ENCODE measurements at places on chromosomes 11 and 22.

- no peak for DNase-seq
Observed at GRCh38 chr11:3950996-3951660, 95.7 kb downstream of the STIM1 start.

- DNase-seq, result no peak
Observed at GRCh38 chr11:60912223-60912850, 1.6 kb upstream of the TMEM109 start.

DNA sequence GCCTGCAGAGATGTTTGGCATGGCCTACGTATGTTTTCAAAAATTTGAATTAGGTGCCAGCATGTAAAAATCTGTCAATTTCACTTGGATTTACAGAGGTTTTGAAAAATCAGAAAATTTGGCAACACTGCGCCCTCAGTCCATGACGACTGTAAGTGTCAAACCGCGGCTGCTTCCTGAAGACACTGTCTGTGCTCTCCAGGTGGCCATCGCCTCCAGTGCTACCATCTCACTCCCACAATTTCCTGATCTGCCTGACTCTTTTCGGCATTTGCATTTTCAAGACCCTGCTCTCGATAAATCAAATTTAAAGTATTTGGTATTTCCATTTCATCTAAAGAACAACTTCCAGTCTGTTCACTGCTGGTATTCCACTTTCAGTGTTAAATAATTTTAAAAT, 34.6 kb downstream of the VSIG10L2 start:
- no peak for DNase-seq

DNA sequence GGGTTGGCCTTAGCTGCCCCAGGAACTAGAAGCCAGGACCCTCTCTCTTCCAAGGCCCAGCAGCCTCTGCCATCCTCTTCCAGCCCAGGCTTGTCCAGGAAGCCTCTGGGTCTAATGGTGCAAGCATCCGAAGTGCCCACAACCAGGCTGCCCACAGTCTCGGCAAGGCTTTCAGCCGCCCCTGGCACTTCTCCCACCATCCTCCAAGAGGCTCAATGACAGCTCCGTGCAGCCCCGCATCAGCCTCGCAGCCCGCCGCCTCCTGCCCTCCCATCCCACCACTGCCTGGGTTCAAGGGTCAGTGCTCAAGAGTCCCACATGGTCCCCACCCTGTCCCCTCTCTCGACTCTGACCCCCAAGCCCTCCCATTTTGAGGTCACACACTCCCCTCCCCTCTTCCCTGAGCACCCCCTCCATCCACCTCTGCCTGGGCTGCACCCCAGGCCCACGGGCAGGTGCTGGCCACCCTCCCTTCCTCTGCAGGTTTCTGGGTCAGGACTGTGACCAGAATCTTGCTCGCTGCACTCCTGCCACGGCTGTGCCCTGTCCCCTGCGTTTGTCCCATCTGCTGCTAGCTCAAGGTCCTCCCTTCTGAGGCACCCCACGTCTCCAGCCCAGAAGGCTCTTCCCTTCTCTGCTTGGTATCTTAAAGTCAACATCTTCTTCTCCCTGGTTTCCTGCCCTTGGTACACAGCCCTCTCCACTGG, 17.2 kb downstream of the IFITM10 start:
- no peak for DNase-seq

All from kidney (tissue), 22 donors.